Breast epithelium (tissue), 4 donors: ENCODE measurements at places on chromosomes 4 and X. TPM values are rescaled to one million over a fixed set of nuclear protein-coding genes. Genes with fewer than 3 reads are reported as not detected.

DNA sequence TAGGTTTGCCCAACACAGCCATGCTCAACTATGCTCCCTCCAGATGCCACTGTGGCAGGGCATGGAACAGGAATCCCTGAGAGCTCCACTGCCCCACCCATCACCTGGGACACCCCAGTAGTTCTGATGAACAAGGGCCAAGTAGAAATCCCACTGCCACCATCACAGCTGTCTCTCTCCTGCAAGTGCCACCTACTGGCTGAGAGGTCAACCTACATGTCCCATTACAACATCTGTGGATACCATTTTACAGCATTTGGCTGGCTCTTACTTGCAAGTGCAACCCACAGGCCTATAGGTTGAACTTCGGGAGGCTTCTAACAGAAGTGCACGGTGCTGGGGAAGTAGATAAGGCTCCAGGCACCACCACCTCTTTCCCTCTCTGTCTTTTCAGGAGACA lies 142.5 kb downstream of the CXXC4 start:
- H3K36me3 ChIP-seq: no peaks in the 10 kb centered on the region
- DNase-seq: no peak
- H3K4me3 ChIP-seq: no peak overlapping the region
- H3K27me3 ChIP-seq: no peaks in the 10 kb centered on the region
- no peak overlapping the region for H3K27ac ChIP-seq
- no peaks in the 10 kb centered on the region for H3K4me1 ChIP-seq

DNA sequence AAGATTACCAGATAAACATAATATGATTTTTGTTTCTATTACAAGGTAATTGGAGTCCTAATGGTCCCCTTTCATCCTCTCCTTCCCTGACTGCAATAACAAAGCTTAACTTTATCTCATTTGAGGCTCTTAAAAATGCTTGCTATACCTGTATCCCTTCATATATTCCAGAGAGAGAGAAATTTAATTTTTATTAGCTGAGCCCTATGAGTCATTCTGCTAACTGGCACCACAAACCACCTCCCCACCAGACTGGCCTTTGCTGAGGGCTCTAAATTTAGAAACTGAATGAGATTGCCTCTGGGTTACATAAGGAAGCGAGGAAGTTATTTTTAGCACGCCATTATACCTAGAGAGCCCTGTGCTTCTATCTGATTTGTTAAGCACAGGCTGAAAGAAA lies 27.4 kb downstream of the CBLL2 start:
- H3K4me3 ChIP-seq: no peak overlapping the region
- no peaks in the 10 kb centered on the region for H3K36me3 ChIP-seq
- no peaks in the 10 kb centered on the region for H3K27me3 ChIP-seq
- H3K4me1 ChIP-seq: no peaks in the 10 kb centered on the region

GRCh38 chrX:120000490-120001246 lies 57.1 kb upstream of the NKAP start:
- no peak overlapping the region for H3K4me3 ChIP-seq
- no peaks in the 10 kb centered on the region for H3K36me3 ChIP-seq
- H3K4me1 ChIP-seq: no peaks in the 10 kb centered on the region
- H3K27ac ChIP-seq: no peak overlapping the region

The CFAP99 gene
- 2.0 TPM for total RNA-seq

The SH3RF1 gene
- total RNA-seq: 27.9 TPM

The PPID gene
- total RNA-seq: 20.0 TPM

The CHRDL1 gene
- 396 TPM for total RNA-seq

- no peaks in the 10 kb centered on the region for H3K4me1 ChIP-seq
- peak overlapping the region; percentile 89 for H3K27ac ChIP-seq
- no peak for DNase-seq
- H3K27me3 ChIP-seq: no peaks in the 10 kb centered on the region
- no peaks in the 10 kb centered on the region for H3K36me3 ChIP-seq
Measured at GRCh38 chrX:52262195-52262546, 77.5 kb downstream of the MAGED4 start.
